Thymus (tissue), 14 donors: ENCODE measurements at places on chromosomes 4 and X. TPM values are rescaled to one million over a fixed set of nuclear protein-coding genes. Genes with fewer than 3 reads are reported as not detected.
A peak's percentile ranks its signal among the peaks of the same experiment; 100 is the strongest.

DNA sequence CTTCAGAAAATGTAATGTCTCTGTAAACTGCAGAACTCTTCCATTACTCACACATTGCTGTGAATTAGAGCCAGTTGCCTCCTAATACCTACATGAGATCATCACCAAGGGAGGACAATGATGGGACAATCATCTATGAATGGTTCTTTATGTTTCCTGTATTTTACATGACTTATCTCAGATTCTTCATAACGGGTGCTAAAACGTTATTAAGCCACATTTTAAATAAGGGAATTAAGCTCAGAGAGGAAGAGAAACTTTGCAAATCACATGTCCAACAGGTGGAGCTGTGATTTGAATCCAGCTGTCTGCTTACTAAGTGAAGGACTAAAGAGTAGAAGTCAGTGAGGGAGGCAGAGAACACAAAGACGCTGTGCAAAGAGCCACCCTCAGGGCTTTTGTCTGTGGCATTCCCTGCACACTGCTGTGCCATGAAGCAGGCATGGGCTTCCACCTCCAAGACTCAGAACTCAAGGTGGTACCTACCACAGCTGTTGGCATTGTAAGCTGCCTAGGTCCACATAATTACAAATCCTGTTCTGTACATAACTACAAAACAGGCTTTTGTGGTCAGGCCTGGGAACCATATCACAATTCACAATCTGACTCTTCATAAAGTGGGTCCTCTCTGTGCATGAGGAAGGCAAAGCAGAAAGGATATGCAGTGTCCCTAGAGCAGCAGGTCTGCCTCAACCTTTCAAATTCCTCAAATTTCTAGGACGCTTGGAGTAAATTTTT lies 12.8 kb downstream of the TBC1D9 start:
- H3K27me3 ChIP-seq: no peaks in the 10 kb centered on the region
- no peak for DNase-seq
- no peak overlapping the region for H3K27ac ChIP-seq
- no peaks in the 10 kb centered on the region for H3K36me3 ChIP-seq
- H3K4me3 ChIP-seq: no peak overlapping the region

DNA sequence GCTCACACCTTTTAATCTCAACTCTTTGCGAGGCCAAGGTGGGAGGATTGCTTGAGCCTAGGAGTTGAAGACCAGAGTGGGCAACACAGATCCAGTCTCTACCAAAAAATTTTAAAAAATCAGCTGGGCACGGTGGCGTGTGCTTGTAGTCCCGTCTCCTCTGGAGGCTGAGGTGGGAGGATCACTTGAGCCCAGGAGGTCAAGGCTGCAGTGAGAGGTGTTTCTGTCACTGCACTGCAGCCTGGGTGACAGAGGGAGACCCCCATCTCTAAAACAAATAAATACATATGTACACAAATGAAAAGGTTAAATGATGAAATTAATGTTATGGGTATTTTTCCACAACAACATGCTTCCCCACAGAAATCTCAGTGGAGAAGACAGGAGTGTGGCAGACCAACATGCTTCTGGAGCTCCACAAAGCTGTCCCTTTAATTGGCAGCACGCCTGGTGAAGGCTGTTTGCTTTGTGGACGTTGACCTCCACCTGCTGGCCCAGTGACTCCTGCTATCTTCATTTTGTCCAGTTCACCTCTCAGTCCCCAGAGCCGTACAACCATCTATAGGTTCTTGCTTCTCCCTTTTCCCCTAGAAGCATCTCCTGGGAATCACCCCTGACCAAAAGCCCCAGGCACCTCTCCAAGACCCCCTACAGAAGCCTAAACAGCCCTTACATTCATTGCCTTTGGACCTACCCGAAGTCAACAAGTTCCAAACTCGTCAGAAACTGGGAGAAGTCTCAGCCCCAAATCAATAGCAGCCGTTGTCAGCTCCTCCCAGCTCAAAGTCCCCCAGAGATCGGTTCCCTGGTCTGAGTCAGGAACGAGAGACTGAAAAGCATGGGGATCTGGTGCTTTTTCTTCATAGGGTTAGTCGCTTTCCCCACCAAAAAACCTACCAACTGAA lies 36.4 kb upstream of the CD99 start:
- no peaks in the 10 kb centered on the region for H3K4me1 ChIP-seq
- H3K27ac ChIP-seq: no peak overlapping the region
- H3K27me3 ChIP-seq: no peaks in the 10 kb centered on the region

DNA sequence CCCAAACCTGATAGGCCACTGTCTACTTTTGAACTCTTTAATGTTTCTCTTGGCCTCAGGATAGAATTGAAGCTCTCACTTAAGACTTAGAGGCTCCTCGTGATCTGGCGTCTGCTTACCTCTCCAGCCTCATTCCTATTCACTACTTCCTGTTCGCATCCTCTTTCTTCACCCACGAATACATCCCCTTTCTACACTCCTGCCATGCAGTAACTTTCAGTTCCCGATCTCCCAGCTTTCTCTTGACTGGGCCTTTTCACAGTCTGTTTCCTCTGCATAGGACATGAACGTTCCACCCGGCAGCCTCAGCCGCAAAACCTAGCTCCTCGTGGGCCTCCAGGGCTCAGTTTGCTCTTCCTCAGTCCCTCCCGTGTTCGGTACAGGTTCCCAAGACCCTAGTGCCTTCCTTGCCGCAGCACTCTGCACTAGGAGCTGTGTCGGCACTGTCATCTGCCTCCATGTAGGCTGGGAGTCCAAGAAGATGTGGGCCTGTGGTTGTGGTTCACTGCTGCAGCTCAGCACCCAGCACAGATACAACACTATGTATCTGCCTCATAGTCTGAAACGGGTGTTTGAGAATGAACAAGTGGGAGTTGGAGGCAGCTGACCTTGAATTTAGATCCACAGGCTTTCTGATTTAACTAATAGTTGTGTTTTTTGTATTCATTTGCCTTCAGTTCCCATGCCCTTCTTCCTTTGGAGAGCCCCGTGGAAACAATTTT lies 15.8 kb downstream of the RPL39 start:
- no peaks in the 10 kb centered on the region for H3K4me1 ChIP-seq
- DNase-seq: no peak
- H3K27me3 ChIP-seq: no peaks in the 10 kb centered on the region
- no peak overlapping the region for H3K4me3 ChIP-seq

DNA sequence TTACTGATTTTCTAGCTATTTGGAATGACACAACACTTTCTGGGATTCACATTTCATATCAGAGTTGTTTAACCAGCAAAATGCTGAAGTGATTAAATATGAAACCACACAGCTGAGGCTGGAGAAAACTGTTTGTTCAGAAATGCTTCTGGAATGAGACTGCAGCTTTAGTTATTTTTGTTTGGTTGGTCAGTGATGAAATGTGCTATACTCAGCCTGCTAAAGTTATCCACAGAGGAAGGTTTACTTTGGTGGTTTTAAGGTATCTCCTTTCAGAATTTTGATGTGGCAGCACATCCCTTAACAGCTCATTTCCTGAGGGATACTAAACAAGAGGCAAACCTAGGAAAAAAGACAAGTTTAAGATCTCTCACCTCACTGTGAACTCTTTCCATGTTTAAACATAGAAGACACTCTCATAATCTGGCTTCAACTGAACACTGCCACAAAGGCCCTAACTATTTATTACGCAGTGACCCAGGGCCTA lies 106.6 kb upstream of the PDE5A start:
- no peaks in the 10 kb centered on the region for H3K36me3 ChIP-seq
- H3K4me1 ChIP-seq: no peaks in the 10 kb centered on the region
- H3K4me3 ChIP-seq: no peak overlapping the region
- no peak overlapping the region for H3K27ac ChIP-seq

DNA sequence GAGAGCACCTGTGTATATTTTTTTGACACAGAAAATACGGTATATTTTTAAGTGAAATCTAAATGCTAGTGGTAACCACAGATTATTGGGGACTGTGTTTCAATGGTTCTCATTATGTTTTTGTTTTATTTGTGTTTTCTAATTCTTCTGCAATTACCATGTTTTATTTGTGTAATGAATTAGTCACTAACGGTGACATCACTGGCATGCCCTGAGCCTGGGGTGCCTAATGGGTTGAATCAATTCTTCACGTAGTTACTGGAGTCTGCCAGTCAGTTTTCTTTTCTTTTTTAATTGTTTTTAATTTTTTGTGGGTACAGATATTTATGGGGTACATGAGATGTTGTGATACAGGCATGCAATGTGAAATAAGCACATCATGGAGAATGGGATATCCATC lies 168.8 kb downstream of the RELL1 start:
- no peaks in the 10 kb centered on the region for H3K27me3 ChIP-seq
- H3K4me3 ChIP-seq: no peak overlapping the region
- no peaks in the 10 kb centered on the region for H3K36me3 ChIP-seq
- no peaks in the 10 kb centered on the region for H3K4me1 ChIP-seq
- no peak overlapping the region for H3K27ac ChIP-seq
- no peak for DNase-seq

DNA sequence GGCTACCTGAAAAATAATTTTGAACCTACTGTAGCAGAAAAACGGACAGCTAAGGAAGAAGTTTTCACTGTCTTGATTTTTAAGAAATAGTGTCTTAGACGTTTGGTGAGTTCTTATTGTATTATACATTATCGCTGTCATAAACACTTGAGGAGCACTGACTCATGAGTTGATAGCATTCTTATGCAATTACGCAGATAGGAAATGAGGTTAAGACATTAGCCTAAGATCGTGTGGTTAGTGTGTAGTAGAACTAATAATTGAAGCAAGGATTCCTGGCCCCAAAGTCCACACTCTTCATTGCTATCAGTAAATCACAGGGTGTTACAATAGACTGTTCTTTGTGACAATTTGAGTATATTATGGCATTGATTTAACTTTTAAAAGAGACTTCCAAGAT lies 238.1 kb downstream of the ARAP2 start:
- no peaks in the 10 kb centered on the region for H3K36me3 ChIP-seq
- H3K4me1 ChIP-seq: no peaks in the 10 kb centered on the region
- H3K27ac ChIP-seq: no peak overlapping the region
- no peak overlapping the region for H3K4me3 ChIP-seq
- DNase-seq: no peak

DNA sequence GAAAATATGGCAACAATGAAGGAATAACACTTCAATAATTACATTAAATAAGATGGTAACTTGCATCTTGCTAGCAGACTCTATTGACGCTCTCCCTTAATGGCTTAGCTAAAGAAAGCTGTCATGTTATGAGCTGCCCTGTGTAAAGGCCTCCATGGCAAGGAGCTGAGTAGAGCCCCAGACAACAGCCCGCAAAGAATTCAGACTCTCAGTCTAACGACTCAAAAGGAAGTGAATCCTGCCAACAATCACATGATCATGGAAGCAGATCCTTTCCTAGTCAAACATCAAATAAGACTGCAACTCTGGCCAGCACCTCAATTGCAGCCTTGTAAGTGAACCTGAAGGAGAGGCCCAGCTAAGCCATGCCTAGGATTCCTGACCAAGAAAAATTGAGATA lies 157.6 kb downstream of the MAB21L2 start:
- H3K27ac ChIP-seq: no peak overlapping the region
- H3K27me3 ChIP-seq: no peaks in the 10 kb centered on the region
- H3K4me3 ChIP-seq: no peak overlapping the region
- no peaks in the 10 kb centered on the region for H3K4me1 ChIP-seq

GRCh38 chr4:107987916-107988762 lies 1.6 kb upstream of the HADH start:
- no peak overlapping the region for H3K27ac ChIP-seq
- H3K4me1 ChIP-seq: peaks cover 33% of the 10 kb centered on the region
- no peaks in the 10 kb centered on the region for H3K27me3 ChIP-seq

- no peak for DNase-seq
- no peaks in the 10 kb centered on the region for H3K4me1 ChIP-seq
- H3K4me3 ChIP-seq: no peak overlapping the region
- H3K27ac ChIP-seq: no peak overlapping the region
- H3K36me3 ChIP-seq: no peaks in the 10 kb centered on the region
Observed at GRCh38 chrX:153379508-153379907, 21.6 kb downstream of the PNMA6E start.

- H3K36me3 ChIP-seq: no peaks in the 10 kb centered on the region
- no peak for DNase-seq
- H3K4me3 ChIP-seq: no peak overlapping the region
- H3K27me3 ChIP-seq: no peaks in the 10 kb centered on the region
- no peak overlapping the region for H3K27ac ChIP-seq
- H3K4me1 ChIP-seq: no peaks in the 10 kb centered on the region
Observed at GRCh38 chr4:15714646-15715435, 12.0 kb downstream of the BST1 start.

- H3K27me3 ChIP-seq: no peaks in the 10 kb centered on the region
- H3K4me3 ChIP-seq: no peak overlapping the region
- peak overlapping the region; percentile 53 for H3K27ac ChIP-seq
- H3K4me1 ChIP-seq: peaks cover 40% of the 10 kb centered on the region
- no peak for DNase-seq
- peaks cover 19% of the 10 kb centered on the region for H3K36me3 ChIP-seq
Observed at GRCh38 chr4:145827885-145828284, 110.7 kb downstream of the ZNF827 start.

GRCh38 chr4:145511913-145512522 lies 30.4 kb downstream of the SMAD1 start:
- no peaks in the 10 kb centered on the region for H3K27me3 ChIP-seq
- DNase-seq: no peak
- H3K36me3 ChIP-seq: peaks cover 5% of the 10 kb centered on the region
- H3K27ac ChIP-seq: no peak overlapping the region

GRCh38 chrX:148933881-148934280 lies 433.5 kb downstream of the AFF2 start:
- H3K4me3 ChIP-seq: no peak overlapping the region
- no peaks in the 10 kb centered on the region for H3K27me3 ChIP-seq
- H3K4me1 ChIP-seq: no peaks in the 10 kb centered on the region
- DNase-seq: no peak
- H3K36me3 ChIP-seq: no peaks in the 10 kb centered on the region

GRCh38 chr4:66204534-66205247 lies 534.4 kb upstream of the EPHA5 start:
- no peak overlapping the region for H3K4me3 ChIP-seq
- H3K27me3 ChIP-seq: no peaks in the 10 kb centered on the region
- no peak overlapping the region for H3K27ac ChIP-seq
- H3K36me3 ChIP-seq: no peaks in the 10 kb centered on the region
- H3K4me1 ChIP-seq: no peaks in the 10 kb centered on the region

DNA sequence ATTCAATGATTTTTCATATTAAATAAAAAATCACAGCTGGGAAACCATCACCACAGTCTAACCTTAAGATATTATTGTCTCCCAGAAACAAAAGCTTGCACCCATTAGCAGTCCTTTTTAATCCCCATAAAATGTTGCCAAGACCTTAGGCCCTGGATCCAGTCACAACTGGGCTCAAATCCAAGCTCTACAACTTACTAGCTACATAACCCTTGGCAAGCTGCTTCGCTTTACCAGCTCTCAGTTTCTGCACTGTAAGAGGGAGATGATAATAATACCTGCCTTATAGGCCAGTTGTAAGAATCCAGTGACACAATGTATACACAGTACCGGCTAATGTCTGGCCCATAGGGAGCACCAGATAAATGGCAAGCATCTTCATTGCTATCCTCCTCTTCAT lies 400.9 kb upstream of the FGF13 start:
- H3K27ac ChIP-seq: no peak overlapping the region
- no peaks in the 10 kb centered on the region for H3K27me3 ChIP-seq

The FAM236B gene
- total RNA-seq: not detected

The PABPC4L gene
- 3.1 TPM for total RNA-seq

The MANBA gene
- total RNA-seq: 19.7 TPM
